Smooth muscle cell of the umbilical artery (primary cell): ENCODE measurements at places on chromosomes 1 and 21. TPM values are rescaled to one million over a fixed set of nuclear protein-coding genes. Genes with fewer than 3 reads are reported as not detected.

The NOTCH2NLA gene
- total RNA-seq, result 73.0 and 102 TPM in 2 replicates

The CD101 gene
- under 0.01 and 0.18 TPM in 2 replicates for total RNA-seq

The BMP8A gene
- total RNA-seq, result 0.30 and 0.32 TPM in 2 replicates

The SYCP1 gene
- not detected in 2 replicates for total RNA-seq

The ESRRG gene
- total RNA-seq, result under 0.01 and 0.51 TPM in 2 replicates

The UBE2U gene
- total RNA-seq, result not detected in 2 replicates

The FCRL1 gene
- not detected in 2 replicates for total RNA-seq

The SLAMF9 gene
- 0.09 TPM in 1 of 2 replicates, not detected in the other for total RNA-seq

The KRTAP7-1 gene
- total RNA-seq, result not detected in 2 replicates

The PPIH gene
- total RNA-seq, result 18.7 and 22.4 TPM in 2 replicates

The AXDND1 gene
- 0.05 and 0.30 TPM in 2 replicates for total RNA-seq

The GPR37L1 gene
- total RNA-seq, result 0.05 and 0.30 TPM in 2 replicates

The F13B gene
- not detected in 2 replicates for total RNA-seq

The ZNF124 gene
- total RNA-seq, result 48.6 and 91.5 TPM in 2 replicates
